CD4-positive, CD25-positive, alpha-beta regulatory T cell (primary cell): ENCODE measurements at places on chromosomes 4 and X. TPM values are rescaled to one million over a fixed set of nuclear protein-coding genes. Genes with fewer than 3 reads are reported as not detected.

Gene PLP2
- 227 TPM for polyA plus RNA-seq

Gene PRSS12
- polyA plus RNA-seq: not detected

Gene TRIM60
- not detected for polyA plus RNA-seq

Gene NUP62CL
- polyA plus RNA-seq: 0.80 TPM

DNA sequence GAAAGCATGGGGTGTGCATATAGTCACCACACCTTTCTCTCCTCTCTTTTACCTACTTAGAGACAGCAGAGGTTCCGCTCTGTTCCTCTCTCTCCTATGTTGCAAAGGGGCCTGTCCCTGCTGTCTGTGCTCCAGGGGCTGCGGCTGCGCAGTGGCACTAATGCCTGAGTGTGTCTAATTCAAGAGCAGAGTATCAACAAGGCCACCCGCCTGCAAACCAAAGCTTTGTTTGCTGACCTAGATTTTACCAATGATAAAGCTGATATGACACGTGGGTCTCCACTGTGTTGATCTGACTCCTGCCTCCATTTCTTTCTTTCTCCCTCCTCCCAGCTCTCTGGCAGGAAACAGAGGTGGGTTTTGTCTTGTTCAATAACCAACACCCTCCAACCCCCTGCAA lies 74.9 kb downstream of the NSG1 start:
- DNase-seq: peak; percentile 73

GRCh38 chr4:79585834-79586233 lies 177.8 kb upstream of the GK2 start:
- DNase-seq: no peak

DNA sequence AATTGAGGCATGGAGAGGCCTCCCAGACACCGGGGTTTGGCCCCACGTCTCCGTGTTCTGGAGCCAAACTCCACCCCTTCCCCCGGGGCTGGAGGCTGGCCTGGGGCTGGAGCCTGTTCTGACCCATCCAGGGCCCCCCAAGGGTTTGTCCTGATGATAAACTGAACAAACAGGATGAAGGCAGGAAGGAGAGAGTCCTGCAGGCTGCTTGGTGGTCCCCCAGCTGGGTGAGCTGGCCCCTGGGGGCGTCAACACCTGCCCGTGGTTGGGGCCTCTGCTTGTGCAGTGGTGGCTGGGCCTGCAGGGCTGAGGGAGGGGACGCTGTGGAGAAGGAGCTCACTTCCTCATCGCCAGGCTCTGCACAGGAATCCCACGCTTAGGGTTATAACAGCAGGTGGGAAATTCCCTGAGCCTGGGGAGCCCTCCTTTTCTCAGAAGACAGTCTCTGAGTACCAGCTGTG lies 2.3 kb downstream of the SH3TC1 start:
- DNase-seq: peak; percentile 16

DNA sequence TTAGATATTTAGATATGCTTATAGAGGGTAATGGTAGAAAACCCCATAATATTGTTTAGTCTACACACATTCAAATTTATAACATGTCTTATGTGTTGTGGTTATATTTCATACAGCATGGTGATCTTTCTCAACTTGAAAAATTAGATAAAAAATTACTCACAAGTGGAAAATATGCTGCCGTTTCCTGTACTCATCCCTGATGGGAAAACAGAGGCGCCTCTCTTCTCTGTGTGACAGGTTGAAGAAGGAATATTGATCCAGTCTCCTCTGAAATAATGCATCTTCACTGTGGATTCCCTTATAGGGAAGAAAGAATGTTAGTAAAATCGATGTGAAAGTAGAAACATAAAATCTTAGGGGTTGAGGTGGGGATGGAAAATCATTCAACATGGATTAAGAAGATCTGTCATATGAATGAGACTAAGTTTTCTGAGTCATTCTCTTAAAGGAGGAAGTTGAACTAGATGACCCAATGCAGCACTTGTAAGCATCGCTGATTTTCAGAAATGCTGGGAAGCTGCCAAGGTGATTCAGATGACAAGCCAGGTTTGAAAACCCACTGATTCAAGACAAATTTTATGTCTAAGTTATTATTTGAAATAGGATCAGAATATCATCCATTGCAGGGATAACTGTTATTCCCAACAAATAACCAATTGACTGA lies 70.7 kb downstream of the ANKRD50 start:
- no peak for DNase-seq

GRCh38 chr4:28443801-28444412 lies 1583.3 kb downstream of the STIM2 start:
- DNase-seq: no peak

DNA sequence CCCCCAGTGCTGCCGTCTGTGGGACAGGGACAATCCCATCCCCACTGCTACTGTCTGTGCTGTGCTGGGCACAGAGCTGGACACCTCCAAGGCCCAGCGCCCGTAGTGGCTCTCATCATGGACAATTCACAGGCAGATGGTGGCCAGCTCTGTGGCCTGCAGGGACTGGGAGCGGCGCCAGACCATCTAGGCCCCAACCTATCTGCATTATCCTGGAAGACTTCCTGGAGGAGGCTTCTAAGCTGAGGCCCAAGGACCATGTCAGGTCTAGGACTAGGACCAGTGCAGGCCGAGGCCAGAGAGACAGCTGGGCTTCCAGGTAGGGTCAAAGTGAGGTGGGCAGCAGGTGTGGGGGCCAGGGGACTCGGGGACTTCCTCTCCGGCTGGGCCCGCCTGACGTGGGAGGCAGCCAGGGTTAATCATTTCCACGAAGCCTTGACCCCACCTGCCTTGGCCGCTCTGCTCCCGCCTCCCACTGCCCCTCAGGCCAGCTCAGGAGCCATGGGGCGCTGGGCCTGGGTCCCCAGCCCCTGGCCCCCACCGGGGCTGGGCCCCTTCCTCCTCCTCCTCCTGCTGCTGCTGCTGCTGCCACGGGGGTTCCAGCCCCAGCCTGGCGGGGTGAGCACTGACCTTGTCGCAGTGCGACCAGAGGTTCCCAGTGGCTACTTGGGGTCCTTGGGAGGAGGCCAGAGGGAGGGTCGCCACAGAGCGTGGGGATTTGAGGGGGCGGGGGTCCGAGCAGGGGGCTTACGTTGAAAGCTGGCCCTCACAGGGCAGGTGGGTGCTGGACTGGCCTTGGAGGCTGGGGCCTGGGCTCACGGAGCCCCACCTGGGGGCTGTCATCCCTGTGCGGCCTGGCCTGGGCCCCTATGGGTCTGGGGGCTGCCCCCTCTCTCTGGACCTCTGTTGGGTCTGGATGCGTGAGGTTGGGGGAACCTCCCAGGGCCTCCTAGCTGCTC lies at the start of gene HGFAC:
Gene HGFAC (plus strand): TSS at position 468 of the 959 bp plus-strand sequence. CDS start 34 bp downstream, at position 502.
- DNase-seq: no peak

DNA sequence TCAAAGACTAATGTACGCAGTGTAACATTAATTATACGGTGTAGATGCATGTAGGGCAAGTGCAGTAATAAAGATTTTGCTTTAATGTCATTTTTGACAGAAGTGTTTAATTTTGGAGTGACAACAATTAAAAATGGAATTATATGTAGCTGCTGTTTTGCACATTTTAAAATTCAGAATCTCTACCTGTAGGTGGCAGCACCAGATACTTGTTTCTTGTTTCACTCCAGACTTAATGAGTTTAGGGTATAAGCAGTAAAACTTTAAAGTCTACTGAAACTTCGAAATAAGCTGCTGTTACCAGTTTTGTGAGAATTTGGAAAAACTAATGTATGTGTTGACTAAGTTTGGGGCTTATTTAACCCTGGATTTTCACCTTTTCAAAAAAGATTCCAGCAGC lies 144.9 kb downstream of the POLA1 start:
- DNase-seq: peak; percentile 56

DNA sequence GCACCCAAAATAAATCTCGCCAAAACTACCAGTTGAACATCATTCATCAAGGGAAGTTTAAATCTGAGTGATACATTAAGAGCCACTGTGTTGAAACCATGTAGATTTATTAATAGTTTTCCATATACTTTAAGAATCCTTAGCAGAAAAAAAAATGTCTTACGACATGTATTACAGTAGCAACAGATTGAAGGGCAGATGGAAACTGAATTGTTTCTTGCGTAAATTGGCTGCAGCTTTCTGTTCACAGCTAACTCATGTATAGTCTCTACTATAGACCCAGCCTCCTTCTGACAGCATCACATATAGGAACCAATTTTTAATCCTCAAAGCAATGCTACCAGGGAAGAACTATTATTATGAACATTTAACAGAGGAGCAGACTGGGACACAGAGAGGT lies 195.2 kb upstream of the PUDP start:
- no peak for DNase-seq
